SHP77 (cell line): ENCODE measurements at places on chromosomes 13 and 19.

- DNase-seq, result peak; percentile 78
Observed at GRCh38 chr19:19224852-19225494, 13.2 kb downstream of the NCAN start.

- DNase-seq, result no peak
Observed at GRCh38 chr13:28411831-28412353, 83.0 kb downstream of the FLT1 start.

DNA sequence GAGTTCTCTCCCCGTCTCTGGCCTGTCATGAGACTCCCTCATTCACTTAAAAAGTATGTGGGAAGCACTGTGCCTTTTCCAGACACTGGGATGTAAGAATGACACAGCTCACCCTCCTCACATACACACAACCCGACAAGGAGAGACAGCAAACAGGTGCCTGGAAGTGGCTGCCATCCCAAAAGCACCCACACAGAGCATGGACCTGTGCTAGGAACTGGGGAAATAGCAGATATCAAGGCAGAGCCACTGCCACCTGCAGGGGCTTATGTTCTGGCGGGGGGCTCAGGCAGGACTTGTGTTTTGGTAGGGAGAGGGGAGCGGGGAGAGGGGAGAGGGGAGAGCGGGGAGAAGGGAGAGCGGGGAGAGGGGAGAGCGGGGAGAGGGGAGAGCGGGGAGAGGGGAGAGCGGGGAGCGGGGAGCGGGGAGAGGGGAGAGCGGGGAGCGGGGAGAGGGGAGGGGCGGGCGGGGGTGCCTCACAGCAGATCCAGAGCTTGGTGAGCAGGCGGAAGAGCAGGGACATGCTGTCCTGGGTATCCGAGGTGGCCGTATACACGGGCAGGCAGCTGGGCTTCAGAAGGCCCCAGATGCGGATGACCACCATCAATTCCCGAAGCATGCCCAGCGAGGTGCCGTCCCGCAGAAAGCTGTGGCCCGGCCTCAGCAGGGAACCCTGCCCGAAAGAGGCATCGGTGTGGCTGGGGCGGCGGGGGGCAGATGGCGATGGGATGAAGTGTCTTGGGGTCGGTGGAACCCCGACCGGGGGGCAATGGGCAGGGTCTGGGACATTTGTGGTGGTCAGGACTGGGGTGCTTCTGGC is 12.2 kb downstream of the CFD start:
- DNase-seq, result no peak

- DNase-seq, result no peak
Observed at GRCh38 chr19:49874503-49875157, 2.5 kb downstream of the AKT1S1 start.

DNA sequence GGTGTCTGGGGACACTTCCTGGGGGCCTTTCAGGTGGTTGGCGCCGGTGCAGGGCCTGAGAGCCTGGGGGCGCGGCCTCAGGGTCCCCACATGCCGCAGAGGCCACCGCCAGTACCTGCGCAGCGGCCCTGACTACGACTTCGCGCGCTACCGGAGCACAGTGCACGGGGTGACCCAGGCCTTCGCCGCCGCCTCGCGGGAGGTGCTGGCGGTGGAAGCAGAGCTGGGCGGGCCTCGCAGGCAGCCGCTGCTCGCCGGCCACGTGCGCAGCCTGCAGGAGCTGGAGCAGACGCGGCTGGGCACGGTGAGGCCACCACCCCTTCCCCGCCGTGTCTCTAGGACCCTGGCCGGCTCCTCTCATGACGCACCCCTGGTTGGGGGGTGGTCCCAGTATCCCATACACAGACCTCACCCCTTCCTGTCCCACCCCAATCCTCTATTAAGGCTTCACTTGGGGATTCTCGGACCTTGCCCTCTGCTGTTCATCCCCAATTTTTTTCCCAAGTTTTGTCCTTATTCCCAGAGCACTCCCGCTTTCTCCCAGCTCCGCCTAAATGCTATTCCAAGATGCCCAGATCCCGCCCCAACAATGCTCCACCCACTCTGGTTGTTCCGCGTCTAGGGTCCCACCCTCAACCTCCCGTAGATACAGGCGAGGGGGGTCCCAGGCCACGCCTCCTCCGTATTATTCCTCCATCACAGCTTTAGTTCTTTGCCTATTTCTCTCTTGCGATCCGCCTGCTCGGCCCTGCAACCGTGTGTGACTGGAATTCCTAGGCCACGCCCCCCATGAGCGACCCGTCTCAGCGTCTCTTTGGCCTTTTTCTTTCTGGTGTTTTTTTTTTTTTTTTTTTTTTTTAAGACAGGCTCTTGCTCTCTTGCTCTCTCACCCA is 1.0 kb downstream of the REX1BD start:
- peak; percentile 91 for DNase-seq

DNA sequence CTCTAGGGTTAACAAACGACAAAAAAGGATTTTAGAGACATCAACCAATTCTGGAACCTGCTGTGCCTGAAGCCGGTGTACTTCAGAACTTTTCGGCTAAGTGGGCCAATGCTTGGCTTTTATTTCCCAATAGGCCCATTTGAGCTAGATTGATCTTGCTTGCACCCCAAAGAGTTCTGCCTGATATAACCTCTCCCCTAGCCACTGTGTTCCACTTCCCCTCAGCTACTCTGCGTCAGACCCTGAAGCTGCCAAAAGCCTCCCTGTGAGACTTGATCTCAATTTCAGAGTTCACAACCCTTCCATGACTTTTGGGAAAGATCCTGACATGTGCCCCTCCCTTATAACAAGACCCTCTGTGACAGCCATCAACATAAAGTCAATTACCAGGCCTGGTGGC is 5.6 kb upstream of the SIGLEC14 start:
- no peak for DNase-seq

DNA sequence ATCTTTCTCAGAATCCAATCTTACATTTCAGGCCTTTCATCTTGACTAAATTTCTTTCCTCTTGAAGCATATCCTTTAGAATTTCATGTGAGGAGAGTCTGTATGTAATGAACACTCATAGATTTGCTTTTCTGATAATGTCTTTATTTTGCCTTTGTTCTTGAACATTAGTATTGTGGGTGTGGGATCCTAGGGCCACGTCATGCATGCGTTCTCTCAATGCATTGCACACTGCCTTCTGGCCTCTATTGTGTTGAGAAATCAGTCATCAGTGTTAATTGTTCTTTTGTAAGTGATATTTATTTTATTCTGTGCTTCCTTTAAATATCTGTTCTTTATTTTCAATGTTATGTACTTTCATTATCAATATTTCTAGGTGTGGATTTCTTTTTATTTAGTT is 364.9 kb downstream of the OXGR1 start:
- no peak for DNase-seq

GRCh38 chr13:109214393-109214792 is 572.0 kb downstream of the IRS2 start:
- no peak for DNase-seq

- no peak for DNase-seq
Observed at GRCh38 chr13:98961503-98962105, 16.3 kb downstream of the DOCK9 start.

DNA sequence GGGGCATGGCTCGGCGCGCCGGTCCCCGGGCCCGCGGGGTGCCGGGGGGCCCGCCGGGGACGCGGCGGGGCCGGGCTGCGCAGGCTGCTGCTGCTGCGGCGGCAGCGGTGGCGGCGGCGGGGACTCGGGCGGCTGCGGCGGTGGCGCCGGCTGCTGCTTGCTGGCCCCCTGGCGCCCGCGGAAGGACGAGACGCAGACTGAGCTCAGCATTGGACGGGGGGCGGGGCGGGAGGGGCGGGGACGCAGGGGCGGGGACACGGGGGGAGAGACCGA is 368 bp downstream of the KCNC3 start:
- no peak for DNase-seq

DNA sequence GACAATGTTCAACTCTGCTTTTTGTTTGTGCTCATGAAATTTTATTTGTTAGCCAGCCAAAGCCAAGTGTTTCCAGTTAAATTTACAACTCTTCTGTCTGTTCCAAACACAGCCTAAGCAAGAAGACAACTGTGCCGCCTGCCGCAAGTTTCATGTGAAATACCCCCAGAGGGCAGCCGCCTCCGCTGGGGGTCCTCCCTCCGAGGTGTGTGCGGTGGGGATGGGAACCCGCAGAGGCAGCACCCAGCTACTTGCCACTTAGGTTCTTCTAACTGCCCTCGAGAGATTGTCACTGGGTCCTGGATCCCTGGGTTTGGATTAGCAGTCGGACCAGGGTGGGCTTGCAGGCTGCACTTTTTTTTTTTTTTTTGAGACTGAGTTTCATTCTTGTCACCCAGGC is 28.5 kb downstream of the ATP11A start:
- DNase-seq, result no peak

DNA sequence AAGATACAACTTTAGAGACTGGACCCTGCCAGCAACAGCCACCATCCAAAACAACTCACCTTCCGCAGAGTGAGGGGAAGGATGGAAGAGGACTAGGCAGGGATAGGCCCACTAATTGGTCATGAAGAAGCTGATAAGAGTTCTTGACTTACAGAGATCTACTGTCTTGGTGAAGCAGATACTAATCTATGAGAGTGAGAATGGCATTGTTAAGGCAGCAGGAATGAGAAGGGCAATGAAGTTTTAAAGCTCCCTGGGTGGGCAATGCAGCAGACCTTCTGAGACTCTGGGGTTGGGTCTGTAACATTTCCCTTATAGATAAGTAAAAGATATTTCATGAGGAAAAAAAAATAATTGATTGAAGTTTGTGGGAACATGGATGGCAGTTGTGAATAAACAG is 63.7 kb downstream of the KLF12 start:
- DNase-seq, result no peak

- no peak for DNase-seq
Observed at GRCh38 chr13:71217827-71218226, 649.2 kb downstream of the DACH1 start.

- no peak for DNase-seq
Observed at GRCh38 chr19:42317535-42317934, 4.4 kb downstream of the TMEM145 start.

GRCh38 chr13:110957181-110957884 is 42.5 kb upstream of the ANKRD10 start:
- DNase-seq, result no peak

GRCh38 chr19:46955813-46956371 is 63.7 kb upstream of the NPAS1 start:
- DNase-seq, result no peak
